ENCODE measurements at places on chromosomes 7 and 10.

DNA sequence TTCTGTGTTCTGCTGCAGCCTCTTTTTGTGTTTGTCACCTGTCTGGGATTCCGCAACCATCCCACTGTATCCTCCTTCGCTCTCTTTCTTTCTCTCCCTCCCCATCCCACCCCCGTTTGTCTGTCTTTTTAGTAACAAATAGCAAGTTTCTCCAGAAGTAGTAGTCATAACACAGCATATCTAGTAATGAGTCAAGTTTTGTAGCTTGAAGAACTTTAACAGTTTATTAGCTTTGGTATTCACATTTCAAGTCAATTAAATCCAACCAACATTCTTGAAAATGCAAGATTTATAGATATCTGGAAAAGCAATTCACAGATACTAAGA lies 154.1 kb upstream of the MTPN start:
- DNase-seq: no peak

GRCh38 chr7:112538726-112539255 lies 58.0 kb downstream of the LSMEM1 start:
- no peak for DNase-seq

GRCh38 chr10:77417806-77418640 lies 219.6 kb downstream of the KCNMA1 start:
- DNase-seq: no peak

- DNase-seq: no peak
These were observed 114.5 kb downstream of the HTR7 start for GRCh38 chr10:90743291-90743690.

DNA sequence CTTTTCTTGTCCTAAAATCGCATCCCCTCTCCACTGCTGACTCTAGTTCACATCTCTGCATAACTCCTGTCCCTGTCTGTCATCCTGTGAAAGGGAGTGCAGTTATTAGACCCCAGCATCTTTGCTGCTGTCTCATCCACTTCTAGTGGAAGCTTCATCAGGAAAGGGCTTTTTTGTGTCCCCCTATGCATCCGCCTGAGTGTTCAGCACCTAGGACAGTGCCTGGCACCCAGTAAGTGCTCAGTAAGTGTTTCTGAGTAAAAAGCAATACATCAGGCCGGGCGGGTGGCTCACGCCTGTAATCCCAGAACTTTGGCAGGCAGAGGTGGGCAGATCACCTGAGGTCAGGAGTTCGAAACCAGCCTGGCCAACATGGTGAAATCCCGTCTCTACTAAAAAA lies 211.8 kb upstream of the FOXK1 start:
- DNase-seq: no peak

- DNase-seq: no peak
These were observed 63.2 kb downstream of the PRKCQ start for GRCh38 chr10:6516929-6517284.

GRCh38 chr7:151081170-151082101 lies 827 bp upstream of the FASTK start:
- no peak for DNase-seq

DNA sequence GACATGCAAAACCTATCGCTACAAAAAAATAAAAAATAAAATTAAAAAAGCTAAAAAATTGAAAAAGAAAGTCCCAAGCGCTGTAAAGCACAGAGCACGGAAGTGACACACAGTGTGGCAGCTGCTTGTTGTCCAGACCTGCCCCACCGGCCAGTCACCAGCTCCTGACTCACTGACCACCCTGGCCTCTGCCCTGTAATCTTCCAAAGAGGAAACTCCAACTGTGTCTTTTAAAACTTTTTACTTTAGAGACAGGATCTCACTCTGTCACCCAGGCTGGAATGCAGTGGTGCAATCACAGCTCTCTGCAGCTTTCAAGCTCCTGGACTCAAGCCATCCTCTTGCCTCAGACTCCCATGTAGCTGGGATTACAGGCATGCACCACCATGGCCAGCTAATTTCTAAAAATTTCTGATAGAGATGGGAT lies 23.6 kb downstream of the GNA12 start:
- DNase-seq: peak; percentile 70

DNA sequence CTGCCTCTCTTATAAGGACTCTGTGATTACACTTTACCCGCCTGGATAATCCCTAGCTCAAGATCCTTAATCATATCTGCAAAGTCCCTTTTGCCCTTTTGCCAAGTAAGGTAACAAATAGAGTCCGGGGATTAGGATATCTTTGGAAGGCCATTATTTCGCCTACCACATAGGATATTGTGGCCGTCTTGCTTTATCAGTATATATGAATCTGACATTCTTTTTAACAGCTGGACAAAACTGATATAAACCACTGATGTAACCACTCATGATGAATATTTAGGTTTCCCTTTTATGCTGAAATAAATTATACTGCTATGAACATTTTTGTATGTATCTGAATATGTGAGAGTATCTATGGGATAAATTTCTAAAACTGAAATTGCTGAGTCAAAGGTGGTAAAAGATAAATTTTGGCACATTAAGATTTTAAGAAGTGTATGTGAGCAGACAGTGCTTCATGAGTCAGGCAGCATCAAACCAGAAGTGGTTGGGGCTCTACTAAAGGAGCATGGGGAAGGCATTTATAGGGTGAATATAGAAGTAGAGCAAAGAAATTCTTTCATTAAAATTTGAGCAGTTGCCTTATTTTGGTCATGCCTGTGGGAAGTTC lies 44.7 kb downstream of the AVL9 start:
- no peak for DNase-seq

- no peak for DNase-seq
These were observed 39.4 kb downstream of the FRMD4A start for GRCh38 chr10:14291296-14291695.

GRCh38 chr10:22849077-22849805 lies 78.6 kb upstream of the ARMC3 start:
- DNase-seq: no peak

DNA sequence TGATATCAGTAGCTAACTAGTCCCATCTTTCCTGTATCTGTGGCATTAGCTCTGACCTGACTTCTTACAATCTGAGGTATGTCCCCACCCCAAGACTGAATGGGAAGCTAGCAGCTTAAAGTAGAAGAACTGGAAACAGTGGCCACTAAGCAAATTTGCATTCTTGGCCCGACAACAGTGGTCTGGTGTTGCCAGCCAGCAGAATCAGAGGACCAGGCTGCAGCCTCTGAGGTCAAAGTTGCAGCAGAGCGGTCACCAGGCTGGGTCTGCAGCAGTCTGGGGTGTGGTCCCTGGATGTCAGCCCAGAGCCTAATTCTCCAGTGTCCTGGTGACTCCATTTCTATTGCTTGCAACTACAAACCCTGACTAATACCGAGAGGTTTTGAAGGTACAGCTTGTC lies 26.3 kb downstream of the FAM107B start:
- DNase-seq: no peak

GRCh38 chr10:98555021-98555619 lies 108.4 kb upstream of the HPS1 start:
- no peak for DNase-seq

- no peak for DNase-seq
These were observed 50.6 kb downstream of the GRID2IP start for GRCh38 chr7:6500691-6501090.

DNA sequence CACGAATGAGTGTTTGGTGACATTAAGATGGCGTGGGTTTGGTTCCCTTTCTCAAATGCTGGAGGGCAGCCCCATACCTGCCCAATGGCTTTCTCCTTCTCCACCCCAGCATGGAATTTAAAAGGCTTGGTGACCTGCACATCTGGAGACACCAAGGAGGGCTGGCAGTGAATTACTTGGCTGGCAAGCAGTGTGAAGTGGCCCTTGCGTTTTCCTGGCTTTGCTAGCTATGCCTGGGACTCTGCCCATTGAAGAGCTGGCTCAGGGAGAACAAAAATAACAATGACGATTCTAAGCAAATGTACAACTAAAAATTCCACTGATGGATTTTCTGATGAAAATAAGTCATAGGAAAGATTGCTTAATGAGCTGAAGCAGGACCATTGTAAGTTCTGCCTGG lies 203.7 kb downstream of the CYP26A1 start:
- DNase-seq: no peak

GRCh38 chr7:106841896-106842390 lies 23.1 kb upstream of the PIK3CG start:
- DNase-seq: no peak

DNA sequence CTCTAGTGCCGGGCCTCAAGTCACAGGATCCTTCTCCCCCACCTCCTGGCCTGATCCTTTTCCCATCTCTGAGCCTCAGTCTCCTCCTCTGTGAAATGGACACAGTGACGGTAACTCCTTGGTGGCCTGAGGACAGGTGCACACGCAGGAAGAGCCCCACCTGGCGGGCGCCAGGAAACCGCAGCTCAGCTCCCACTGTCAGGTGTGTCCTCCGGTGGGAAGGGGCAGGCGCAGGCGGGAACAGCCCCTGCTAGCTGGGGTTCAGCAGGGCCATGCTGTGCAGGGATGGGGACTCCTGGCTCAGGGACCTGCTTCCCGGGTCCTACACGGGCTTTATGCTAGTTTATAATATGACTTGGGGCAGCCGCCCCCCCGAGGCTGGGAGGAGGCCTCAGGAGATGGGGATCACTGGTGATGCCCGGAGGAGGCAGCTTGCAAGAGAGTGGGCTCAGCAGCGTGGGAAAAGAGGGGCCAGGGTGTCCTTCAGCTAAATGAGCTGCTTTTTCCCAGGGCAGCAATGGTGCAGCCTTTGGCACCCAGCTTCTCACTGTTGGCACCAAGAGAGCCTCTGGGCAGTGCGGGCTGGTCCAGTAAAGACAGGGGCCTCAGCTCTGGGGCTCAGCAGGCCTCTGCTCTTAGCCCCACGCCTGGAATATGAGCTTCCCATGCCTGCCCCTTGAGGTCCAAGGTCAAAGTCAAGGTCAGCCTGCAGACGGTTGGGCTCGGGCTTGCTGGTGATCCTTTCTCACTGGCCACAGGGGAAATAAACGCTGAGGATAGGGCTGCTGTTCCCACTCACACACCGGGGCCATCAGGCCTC lies 68.0 kb upstream of the FAM20C start:
- DNase-seq: no peak

GRCh38 chr10:34959321-34959720 lies 130.8 kb downstream of the CUL2 start:
- DNase-seq: no peak

DNA sequence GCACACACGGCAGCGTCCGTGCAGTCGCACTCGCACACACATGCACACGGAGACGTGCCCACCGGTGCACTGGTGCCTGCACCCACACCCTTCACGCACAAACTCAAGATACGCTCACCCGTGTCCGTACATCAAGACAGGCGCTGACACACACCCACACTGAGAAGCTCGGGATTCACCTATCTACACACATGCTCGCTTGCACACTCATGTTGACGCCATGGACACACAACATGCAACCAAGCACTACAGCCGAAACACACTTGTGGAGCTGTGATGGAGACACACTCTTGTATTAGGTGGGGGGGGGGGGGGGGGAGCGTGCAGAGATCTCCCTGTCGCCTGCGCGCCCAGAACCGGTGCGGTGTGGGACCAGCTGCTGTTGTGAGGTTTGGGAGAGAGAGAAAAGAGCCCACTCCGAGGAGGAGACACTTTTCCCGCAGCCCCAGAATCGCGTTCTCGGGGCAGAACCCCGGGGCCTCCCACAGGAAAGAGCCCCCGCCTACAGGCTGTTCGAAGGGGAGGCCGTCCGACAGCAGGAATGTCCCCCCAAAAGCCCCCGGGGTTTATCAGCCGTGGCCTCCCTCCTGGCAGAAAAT lies 605 bp upstream of the NFKB2 start:
- DNase-seq: no peak

DNA sequence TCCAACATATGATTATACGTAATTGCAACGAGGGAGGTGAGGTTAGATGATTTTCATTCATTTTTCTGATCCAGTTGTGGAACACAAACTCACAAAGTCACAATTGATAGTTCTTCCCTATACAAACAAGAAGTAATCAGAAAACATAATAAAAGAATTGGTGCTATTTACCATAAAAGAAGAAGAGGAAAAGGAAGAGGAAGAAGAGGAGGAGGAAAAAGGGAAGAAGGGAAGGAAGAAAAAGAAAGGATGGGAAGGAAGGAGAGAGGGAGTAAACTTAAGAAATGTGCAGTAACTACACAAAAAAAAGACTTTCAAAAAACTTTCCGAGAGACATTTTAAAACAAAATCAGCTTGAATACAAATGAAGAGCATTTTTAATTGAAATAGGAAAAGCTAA lies 65.0 kb downstream of the CCDC71L start:
- DNase-seq: no peak

Measured in omental fat pad (tissue), 4 donors.